Muscle of back (tissue), 13 donors: ENCODE measurements at places on chromosomes 6 and 20.
A peak's percentile ranks its signal among the peaks of the same experiment; 100 is the strongest.

- DNase-seq: peak; percentile 35
Observed at GRCh38 chr6:77463308-77463860, at the start of gene HTR1B. Gene HTR1B (minus strand): TSS chr6:77463491. CDS start chr6:77463403, 88 bp downstream.

GRCh38 chr20:20930500-20930899 is 175.7 kb downstream of the LINC00237 start:
- DNase-seq: no peak

DNA sequence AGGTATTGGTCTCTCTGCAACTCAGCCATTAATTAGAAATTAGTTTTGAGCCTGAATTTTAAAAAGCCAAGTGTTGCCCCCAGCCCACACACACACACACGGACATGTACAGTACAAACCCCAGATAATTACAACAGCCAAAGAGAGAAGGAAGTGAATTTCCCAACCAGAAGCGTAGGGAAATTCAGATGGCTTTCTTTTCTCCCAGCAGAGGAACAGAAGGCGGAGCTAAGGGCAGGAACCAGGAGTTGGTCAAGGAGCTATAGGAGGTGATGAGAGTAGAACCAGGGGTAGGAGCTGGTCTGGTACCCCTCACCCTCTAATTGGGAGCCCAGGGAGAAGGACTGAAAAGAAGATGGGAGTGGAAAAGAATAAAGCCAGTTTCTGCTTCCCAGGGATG is 3.9 kb upstream of the ZBTB9 start:
- no peak for DNase-seq

- no peak for DNase-seq
Observed at GRCh38 chr20:8663424-8663823, 405.5 kb upstream of the PLCB4 start.

DNA sequence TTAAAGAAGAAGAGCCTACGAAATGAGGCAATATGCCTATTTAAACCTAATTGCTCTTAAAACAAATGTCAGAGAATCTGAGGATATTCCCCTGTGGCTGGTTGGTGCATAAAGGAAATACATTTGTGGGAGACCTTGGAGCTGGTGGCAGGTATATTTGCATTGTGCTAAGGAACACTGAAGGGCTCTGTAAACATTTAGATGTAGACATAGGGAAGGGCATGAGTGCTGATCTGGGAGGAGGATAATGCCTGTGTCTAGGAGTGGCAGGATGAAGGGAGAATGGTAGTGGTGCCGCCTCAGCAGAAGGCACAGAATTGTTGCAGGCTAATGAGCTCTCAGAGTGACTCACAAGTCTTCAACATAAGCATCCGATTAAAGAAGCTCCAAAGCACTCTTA is 85.8 kb downstream of the CD164 start:
- DNase-seq: no peak

- DNase-seq: no peak
Observed at GRCh38 chr6:11437824-11438459, 99.6 kb upstream of the TMEM170B start.
